BE2C (cell line): ENCODE measurements at places on chromosomes 4 and X.

DNA sequence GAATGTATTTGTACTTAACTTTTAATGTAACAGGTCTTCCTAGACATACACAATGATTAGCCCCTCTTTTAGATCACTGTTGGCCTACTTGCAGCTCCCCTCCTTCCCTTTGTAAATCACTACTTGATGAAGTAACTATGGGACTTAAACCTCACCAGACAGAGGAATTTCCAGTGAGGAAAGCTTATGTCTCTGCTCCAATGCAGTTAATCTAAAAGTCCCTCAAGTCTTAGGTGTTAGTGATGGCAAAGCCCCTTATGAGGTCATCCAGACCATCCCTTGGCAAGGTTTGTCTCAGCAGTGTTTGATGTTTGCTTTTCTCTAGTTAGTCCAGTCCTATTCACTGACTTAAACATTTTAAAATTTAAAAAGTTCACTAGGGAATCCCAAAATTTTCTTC, 877.3 kb upstream of the INTU start:
- no peak for DNase-seq

DNA sequence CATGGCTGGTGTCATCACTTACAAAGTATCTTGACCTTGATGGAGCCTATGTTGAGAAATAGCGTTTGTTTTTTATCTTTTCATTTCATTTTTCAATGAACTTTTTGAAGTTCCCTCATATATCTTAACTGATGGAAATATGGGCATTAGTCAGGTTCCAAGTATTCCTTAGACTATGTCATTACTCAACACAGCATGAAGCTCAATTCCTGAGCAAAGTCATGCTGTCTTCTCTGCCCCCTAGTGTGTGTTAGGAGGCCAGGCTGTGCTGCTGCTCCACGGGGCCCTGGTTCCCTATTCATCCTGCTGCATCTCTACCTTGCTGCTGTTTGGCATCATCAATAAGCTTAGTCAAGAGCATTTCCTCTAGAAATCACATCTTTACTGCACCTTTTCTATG, 40.9 kb downstream of the GPR143 start:
- DNase-seq, result no peak

DNA sequence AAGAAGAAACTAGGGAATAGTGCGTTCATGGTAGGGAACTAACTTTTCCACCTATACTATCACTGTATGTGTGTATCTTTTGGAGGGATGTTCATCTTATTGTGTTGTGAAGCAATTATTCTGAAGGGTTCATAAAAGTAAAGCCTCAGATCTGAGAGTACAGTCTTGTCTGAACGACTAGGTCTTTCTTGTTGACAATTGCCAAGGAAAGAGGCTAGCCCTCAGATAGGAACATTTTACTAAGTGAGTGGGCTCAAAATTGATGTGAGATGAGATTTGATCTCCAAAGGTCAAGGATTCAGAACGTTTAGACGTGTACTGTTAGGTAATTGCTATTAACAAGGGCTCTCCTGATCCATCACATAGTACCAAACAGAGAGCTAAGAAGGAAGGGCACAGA, 15.2 kb upstream of the CNOT6L start:
- no peak for DNase-seq

DNA sequence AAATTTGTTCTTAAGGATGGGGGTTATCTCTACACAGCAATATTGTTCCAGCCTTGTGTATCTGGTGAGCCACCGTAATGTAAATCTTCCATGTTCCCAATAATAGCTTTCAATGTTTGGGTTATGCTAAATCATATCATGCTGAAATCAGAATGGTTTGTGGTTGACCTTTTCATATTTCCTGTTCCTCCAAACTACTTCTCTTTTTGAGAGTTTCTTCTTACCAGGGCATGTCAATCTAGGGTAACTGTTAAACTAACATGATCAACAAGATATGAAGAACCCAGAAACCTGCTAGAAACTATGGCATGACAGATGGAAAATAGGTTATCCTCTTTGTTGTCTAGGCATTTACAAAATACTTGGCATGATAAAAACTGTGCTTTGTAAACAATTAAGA, 22.0 kb downstream of the TNMD start:
- no peak for DNase-seq

GRCh38 chr4:8303485-8304281, 34.1 kb downstream of the HTRA3 start:
- DNase-seq, result peak; percentile 29

GRCh38 chr4:66430856-66431255, 760.6 kb upstream of the EPHA5 start:
- no peak for DNase-seq

DNA sequence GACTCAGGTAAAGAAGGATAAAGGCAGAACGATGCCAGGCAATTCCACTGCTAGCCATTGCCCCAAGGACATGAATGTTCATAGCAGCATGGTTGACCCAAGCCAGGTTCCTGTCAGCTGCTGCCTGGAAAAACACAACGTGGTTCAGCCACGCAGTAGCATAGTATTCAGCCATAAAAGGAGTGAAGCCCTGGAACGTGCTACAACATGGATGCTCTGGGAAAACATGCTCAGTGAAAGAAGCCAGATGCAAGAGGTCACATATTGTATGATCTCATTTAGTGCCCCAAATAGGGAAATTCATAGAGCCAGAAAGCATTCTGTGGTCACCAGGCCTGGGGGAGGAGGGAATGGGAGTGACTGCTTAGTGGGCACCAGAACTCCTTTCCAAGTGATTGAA, 129.8 kb downstream of the GPR143 start:
- no peak for DNase-seq

GRCh38 chrX:134631426-134632346, 26.6 kb downstream of the PLAC1 start:
- peak; percentile 7 for DNase-seq

DNA sequence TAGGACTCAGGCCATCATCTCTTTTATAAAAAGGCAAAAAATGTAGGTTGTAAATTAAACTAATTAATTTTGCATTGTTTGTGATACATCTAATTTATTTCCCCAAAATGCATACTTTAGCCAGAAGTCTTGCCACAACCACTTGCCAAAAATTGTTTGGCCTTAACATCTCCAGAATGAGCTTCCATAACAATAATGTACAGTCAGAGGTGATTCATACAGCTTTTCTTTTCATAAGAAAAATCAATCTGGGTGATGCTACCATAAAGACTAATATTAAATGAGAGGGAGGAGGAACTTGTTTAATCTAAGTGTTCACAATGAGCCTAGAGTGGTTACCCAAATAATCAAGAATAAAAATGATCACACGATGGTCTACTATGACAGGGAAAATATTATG, 59.3 kb downstream of the AMMECR1 start:
- DNase-seq, result no peak

DNA sequence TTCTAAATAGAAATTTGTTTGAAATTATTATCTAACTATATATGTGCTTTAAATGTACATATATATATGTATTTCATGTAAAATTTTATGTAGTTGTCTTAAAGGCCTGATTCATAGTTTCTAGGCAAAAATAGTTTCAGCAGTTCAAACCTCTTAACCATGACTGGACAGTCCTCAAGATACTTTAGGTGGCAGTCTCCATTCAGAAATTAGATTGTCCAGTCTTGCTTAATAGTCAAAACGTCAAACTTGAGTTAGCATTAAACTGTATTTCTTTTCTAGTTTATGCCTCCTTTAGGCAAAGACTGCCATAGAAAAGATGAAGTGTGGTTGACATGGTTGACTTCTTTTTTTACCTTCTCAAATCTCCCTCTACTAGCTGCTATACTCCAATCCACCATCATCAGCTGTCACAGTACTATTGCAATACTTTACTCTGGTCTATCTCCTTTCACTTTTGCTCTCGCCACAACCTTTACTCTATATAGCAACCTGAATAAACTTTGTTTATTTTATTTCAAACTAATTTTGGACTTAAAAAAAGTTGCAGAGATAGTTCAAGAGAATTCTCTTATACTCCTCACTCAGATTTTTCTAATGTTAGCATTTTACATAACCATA, 395.6 kb upstream of the DIPK2B start:
- no peak for DNase-seq

DNA sequence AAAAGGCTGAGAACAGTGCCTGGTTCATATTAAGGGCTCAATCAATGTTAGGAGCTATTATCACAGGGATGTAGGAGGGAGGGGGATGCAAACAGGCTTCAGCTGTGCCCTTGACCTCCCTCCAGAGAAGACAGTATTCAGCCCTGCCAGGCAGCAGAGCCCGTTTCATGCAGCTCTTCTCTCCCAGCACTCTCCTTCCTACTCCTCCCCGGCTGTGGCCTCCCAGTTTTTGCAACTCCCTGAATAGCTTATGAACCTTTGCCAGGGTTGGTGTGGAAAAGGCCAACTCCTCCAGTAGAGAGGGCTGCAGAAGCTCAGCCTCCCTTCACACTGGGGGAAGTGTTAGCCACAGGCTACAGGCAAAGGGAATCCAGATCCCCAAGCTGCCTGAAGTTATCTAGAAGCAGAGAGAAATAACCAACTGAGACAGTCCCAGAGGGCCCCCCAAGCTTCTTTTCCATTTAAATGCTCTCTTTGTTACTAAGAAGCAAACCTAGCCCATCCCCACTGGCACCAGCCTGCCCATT, 31.7 kb upstream of the APLN start:
- DNase-seq, result no peak

- DNase-seq, result no peak
These were observed 36.9 kb downstream of the NLGN3 start for GRCh38 chrX:71181558-71181909.

- no peak for DNase-seq
These were observed 430.1 kb downstream of the ANKRD50 start for GRCh38 chr4:124282301-124282898.

DNA sequence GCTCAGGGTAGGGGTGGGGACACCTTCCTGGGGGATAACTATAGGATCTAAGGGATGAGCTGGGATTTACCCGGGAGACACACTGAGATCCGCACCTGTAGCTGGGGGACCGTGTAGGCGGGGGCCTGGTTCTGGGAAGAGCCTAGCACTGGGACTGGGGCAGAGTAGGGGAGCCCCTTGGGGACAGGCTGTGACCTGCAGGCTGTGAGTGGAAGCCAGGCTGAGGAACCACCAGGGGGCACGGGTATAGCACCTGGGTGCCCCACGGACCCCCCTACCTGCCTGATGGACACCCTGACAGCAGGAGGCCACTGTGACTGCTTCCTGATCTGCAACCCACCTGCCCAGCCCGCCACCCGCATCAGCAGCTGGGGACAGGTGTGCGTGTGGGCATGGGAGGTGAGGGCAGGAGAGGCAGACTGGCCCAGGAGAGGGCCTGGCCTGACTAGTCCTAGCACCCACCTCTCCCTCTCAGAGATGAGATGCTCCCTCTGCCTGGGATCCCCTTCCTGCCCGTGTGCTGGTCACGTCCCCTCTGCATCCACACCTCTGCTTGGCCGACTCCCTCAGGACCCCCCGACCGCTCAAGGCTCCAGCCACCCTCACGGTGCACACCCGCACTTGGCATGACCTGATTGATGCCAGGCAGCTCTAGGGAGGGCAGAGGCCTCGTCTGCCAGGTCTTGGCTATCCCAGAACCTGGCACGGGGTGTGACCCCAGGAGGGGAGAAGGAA, 94.2 kb upstream of the NKX1-1 start:
- DNase-seq, result peak; percentile 5

DNA sequence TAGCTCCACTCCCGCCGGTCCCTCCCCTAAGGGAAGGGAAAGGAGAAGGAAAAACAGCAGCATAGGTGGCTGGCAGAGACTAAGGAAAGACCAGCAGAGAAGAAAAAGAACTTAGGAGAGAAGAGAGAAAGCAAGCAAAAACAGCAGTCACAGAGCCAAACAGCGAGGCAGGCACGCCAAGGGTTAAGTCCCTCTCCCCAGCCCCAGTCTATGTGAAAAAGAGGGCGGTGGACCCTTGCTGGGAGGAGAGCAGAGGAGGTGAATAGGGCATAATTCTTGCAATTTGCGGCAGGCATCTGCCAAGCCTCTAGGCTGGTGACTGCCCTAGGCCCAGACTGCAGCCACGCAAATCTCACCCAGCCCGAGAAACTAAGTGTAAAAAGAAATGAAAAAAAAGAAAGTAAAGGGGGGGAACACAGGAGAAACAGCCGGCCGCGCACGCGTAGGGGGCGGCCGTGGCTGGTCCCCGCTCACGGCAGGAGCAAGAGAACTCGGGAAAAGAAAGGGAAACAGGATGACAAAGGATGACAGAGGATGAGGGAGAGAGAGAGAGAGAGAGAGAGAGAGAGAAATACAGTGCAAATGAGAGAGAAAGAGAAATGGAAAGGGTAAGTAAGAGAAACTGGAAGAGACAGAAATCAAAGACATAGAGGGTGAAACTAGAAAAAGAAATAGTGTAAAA, 48.6 kb downstream of the MAGEA9 start:
- no peak for DNase-seq

GRCh38 chr4:163191999-163192398, 25.3 kb upstream of the NAF1 start:
- no peak for DNase-seq

GRCh38 chr4:128711361-128711760, 98.1 kb upstream of the JADE1 start:
- peak; percentile 76 for DNase-seq

- no peak for DNase-seq
These were observed 9.0 kb downstream of the FUNDC2 start for GRCh38 chrX:155035688-155036087.

- no peak for DNase-seq
These were observed 80.7 kb downstream of the FRMPD3 start for GRCh38 chrX:107530141-107530540.

DNA sequence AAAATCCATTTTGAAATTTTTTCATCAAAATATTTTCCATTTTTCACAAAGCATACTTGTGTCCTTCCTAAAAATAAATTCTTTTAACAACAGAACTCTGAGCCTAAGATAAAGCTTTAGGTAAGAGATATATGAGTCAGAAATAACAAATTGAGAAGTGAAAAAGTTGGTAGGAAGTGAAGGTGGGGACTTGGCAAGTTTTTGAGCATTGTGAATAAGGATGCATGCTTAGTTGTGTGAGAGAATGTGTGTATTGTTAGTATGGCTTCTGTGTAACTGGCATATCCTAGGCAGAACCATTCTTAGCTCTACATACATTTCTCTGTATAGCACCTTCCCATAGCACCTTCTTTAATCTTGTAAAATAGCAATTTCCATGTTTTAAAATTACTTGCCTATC, 6.8 kb downstream of the ASB5 start:
- no peak for DNase-seq

- no peak for DNase-seq
These were observed 8.7 kb downstream of the CITED1 start for GRCh38 chrX:72296991-72297390.

- no peak for DNase-seq
These were observed 56.1 kb downstream of the KDR start for GRCh38 chr4:55069248-55069647.

- DNase-seq, result no peak
These were observed 25.2 kb downstream of the BMX start for GRCh38 chrX:15525664-15526416.

- DNase-seq, result no peak
These were observed 4.5 kb upstream of the MAMLD1 start for GRCh38 chrX:150358651-150359050.

DNA sequence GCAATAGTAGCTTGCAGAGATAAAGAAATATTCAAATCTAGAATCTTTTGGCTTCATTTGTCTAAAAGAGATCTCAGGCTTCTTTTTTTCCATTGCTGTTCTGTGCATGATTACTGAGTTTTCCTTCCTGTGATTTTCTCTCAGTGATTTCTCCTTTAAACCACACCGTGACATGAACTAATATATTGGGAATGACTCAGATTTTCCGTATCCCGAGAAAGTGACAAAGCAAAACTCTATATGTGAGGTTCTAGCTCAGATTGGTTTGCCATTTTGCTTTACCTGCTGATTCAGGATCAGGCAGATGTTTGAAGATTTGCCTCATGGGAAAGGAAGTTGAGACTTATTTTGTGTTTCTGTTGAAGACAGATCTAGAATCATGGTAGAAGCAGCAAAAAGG, 59.4 kb downstream of the MTHFD2L start:
- DNase-seq, result no peak
